ENCODE measurements at places on chromosomes 5 and 9. TPM values are rescaled to one million over a fixed set of nuclear protein-coding genes. Genes with fewer than 3 reads are reported as not detected.

DNA sequence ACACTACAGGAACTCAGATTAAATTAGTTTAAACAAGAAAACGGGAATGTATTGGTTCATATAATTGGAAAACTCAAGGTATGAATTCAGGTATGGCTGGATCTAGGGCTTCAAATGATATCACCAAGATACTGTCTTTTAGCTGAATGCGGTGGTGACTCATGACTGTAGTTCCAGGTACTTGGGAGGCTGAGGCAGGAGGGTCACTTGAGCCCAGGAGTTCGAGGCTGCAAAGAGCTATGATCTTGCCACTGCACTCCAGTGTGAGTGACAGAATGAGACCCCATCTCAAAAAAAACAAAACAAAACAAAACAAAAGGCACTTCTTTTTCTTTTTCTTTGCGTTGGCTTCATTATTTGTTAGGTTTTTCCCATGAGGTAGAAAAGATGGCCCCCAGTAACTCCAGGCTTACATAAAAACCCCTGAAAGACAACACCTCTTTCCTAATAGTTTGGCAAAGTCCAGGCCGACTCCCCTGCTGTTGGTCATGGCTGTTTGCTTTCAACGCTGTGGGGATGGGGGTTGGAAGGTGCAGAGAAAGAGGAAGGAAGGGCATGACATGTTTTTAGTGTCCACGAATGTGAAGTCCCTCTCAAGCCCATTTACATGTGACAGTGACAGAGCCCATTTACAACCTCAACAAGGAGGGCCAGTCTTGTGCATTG is 39.8 kb upstream of the CRB2 start:
- DNase-seq = no peak
- H3K27me3 ChIP-seq = peaks cover 8% of the 10 kb centered on the region
- H3K4me1 ChIP-seq = no peaks in the 10 kb centered on the region
- no peak overlapping the region for H3K27ac ChIP-seq
- no peak overlapping the region for H3K4me3 ChIP-seq

GRCh38 chr5:131200560-131200959 is 29.8 kb downstream of the LYRM7 start:
- no peak overlapping the region for H3K27ac ChIP-seq
- DNase-seq = no peak
- H3K27me3 ChIP-seq = no peaks in the 10 kb centered on the region
- no peak overlapping the region for H3K4me3 ChIP-seq

- no peak overlapping the region for H3K27ac ChIP-seq
- no peaks in the 10 kb centered on the region for H3K27me3 ChIP-seq
- no peak for DNase-seq
- H3K36me3 ChIP-seq = no peaks in the 10 kb centered on the region
Observed at GRCh38 chr5:133904641-133905040, 63.8 kb downstream of the C5orf15 start.

GRCh38 chr5:95564450-95564849 is 9.5 kb downstream of the ARSK start:
- H3K27me3 ChIP-seq = no peaks in the 10 kb centered on the region
- no peak for DNase-seq
- peaks cover 4% of the 10 kb centered on the region for H3K36me3 ChIP-seq
- H3K4me3 ChIP-seq = no peak overlapping the region
- H3K27ac ChIP-seq = no peak overlapping the region

DNA sequence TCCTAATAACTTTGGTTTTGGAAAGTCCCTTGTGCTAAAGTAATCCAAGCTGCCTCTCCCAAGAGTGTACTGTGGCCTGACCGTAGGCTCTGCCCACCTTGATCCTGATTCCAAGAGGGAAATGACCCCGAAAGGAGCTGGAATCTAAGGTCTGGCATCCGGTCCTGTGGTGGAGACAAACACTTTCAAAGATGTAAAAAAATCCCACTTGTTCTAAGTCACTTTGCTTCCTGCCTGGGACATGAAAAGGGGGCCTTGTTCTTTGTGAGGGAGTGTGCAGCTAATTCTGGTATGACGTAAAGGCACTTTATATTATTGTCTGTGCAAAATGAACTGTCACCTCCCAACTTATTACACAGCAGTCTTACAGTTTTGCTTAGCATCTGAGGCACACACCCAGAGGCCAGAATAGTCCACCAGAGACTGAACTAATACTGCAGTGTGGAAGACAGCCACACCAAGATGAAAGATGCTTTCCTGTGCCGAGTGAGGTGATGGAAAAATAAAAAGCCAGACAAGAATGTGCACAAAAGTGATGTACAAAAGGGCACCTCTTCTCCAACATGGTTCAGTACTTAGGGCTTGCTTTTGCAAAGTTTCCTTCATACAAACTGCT is 128.7 kb downstream of the SLC12A2 start:
- no peaks in the 10 kb centered on the region for H3K36me3 ChIP-seq
- peaks cover 1% of the 10 kb centered on the region for H3K27me3 ChIP-seq

GRCh38 chr9:114688379-114688778 is 6.4 kb upstream of the TEX48 start:
- H3K4me3 ChIP-seq = no peak overlapping the region
- no peak overlapping the region for H3K27ac ChIP-seq
- H3K36me3 ChIP-seq = no peaks in the 10 kb centered on the region
- no peaks in the 10 kb centered on the region for H3K27me3 ChIP-seq
- DNase-seq = no peak

GRCh38 chr5:136047858-136048257 is 19.1 kb downstream of the TGFBI start:
- H3K4me3 ChIP-seq = no peak overlapping the region
- H3K27me3 ChIP-seq = peaks cover 1% of the 10 kb centered on the region
- no peak for DNase-seq

- no peak overlapping the region for H3K4me3 ChIP-seq
- H3K27me3 ChIP-seq = peaks cover 2% of the 10 kb centered on the region
- no peaks in the 10 kb centered on the region for H3K4me1 ChIP-seq
- no peak overlapping the region for H3K27ac ChIP-seq
- no peak for DNase-seq
Observed at GRCh38 chr5:115379622-115380344, 83.3 kb upstream of the CCDC112 start.

GRCh38 chr9:104143550-104143910 is 49.4 kb downstream of the SMC2 start:
- H3K4me1 ChIP-seq = peaks cover 2% of the 10 kb centered on the region
- DNase-seq = no peak
- H3K27ac ChIP-seq = no peak overlapping the region
- H3K36me3 ChIP-seq = peaks cover 34% of the 10 kb centered on the region
- H3K27me3 ChIP-seq = no peaks in the 10 kb centered on the region

DNA sequence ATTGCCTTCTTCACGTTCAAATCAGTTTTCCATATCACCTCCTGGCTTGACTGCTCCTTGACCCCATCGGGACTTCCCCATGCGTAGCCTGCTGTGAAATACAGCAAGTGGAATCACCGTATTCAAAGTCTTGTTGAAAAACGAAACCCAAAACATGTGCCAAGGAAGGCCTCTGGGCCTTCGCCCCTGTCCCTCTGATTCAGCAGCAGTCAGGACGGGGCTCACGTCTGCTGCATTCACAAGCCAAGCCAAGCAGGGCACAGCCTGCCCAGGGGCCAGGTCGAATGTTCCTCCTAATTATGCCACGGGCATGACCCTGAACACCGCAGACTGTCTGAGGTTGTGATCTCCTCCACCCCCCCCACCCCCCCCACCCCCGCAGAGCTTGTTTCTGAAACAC is 960 bp upstream of the CTNND2 start:
- H3K27ac ChIP-seq = no peak overlapping the region
- peaks cover 12% of the 10 kb centered on the region for H3K36me3 ChIP-seq
- peaks cover 4% of the 10 kb centered on the region for H3K4me1 ChIP-seq
- H3K4me3 ChIP-seq = peak overlapping the region; percentile 50
- H3K27me3 ChIP-seq = peaks cover 8% of the 10 kb centered on the region
- no peak for DNase-seq

GRCh38 chr5:42514754-42515153 is 91.5 kb downstream of the GHR start:
- DNase-seq = no peak
- H3K4me1 ChIP-seq = no peaks in the 10 kb centered on the region
- H3K4me3 ChIP-seq = no peak overlapping the region
- no peak overlapping the region for H3K27ac ChIP-seq
- no peaks in the 10 kb centered on the region for H3K36me3 ChIP-seq

GRCh38 chr5:90981177-90981576 is 401.9 kb downstream of the ARRDC3 start:
- no peak for DNase-seq
- no peak overlapping the region for H3K4me3 ChIP-seq
- H3K27me3 ChIP-seq = no peaks in the 10 kb centered on the region

DNA sequence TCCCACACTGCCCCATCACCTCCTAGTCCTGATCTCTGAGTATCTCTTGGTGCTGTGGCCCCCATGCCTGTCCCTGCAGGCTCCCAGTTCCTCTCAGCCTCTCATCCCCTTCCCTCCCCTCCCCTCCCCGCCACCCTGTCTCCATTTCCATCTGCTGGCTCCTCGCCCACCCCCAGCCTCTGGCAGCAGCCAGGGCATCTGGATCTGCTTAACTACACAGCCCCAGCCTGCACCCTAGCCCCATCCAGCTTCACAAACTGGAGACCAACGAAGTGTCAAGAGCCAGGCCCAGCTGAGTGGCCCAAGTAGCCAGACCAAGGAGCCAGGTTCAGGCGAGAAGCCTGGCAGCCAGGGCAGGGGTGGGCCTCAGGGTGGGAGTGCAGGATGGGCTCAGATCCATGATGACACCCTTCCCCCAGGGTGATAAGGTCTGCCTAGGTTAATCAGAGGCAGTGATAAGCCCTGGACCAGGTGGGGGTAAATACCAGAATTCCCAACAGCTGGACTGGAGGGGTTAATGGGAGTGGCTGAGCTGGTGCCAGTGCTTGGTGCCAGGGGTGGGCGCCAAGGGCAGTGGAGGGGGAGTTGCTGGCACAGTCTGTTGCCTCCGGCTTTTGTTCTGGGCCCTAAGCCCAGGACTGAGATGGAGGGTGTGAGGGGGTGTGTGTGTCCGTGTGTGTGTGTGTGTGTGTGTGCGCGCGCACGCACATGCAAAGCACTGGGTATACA is 2.5 kb downstream of the IL11RA start:
- H3K27me3 ChIP-seq = no peaks in the 10 kb centered on the region
- H3K27ac ChIP-seq = no peak overlapping the region
- peaks cover 12% of the 10 kb centered on the region for H3K4me1 ChIP-seq

GRCh38 chr9:109387206-109387605 is 66.3 kb upstream of the EPB41L4B start:
- H3K36me3 ChIP-seq = no peaks in the 10 kb centered on the region
- no peak overlapping the region for H3K4me3 ChIP-seq
- no peaks in the 10 kb centered on the region for H3K27me3 ChIP-seq

DNA sequence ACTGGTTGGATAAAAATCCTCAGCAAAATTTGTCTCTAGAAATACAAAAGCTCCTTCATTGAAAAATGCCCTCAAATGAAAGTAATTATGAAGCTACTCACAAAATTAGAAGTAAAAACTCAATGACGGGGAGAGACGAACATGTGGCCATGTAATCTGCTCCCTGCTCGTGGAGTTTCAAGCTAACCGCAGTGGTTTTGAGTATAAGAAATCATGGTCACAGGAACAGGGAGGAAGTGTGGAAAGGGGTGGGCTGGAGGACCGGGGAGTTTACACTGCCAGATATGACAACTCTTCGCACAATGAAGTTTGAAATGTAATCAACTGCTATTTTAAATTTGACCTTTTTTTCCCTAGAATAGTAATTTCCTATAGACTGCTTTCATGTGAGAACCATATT is 765.4 kb upstream of the DMAC1 start:
- no peaks in the 10 kb centered on the region for H3K36me3 ChIP-seq
- no peak for DNase-seq
- H3K4me3 ChIP-seq = no peak overlapping the region
- H3K4me1 ChIP-seq = peaks cover 13% of the 10 kb centered on the region
- no peak overlapping the region for H3K27ac ChIP-seq

Gene HSPA5
- polyA plus RNA-seq = 192 TPM

Gene IL4
- polyA plus RNA-seq = not detected

Gene SH3PXD2B
- polyA plus RNA-seq = not detected
